ENCODE measurements at places on chromosomes 11 and 22. TPM values are rescaled to one million over a fixed set of nuclear protein-coding genes. Genes with fewer than 3 reads are reported as not detected.

Gene CD81
- total RNA-seq, result 390 TPM

Gene TSGA10IP
- not detected for total RNA-seq

Gene ANO3
- total RNA-seq, result 0.23 TPM

Gene ELMOD1
- 2.8 TPM for total RNA-seq

Gene OR8G5
- total RNA-seq, result not detected

Gene TESMIN
- total RNA-seq, result 0.30 TPM

Gene ANGPTL5
- total RNA-seq, result not detected

Gene SYT12
- 0.14 TPM for total RNA-seq

Gene KREMEN1
- total RNA-seq, result 3.4 TPM

Gene MRGPRE
- not detected for total RNA-seq

Gene SPDYC
- not detected for total RNA-seq

Gene ART1
- not detected for total RNA-seq

Gene FXYD2
- total RNA-seq, result not detected

Gene CNIH2
- total RNA-seq, result 0.37 TPM

Gene GPR83
- 0.09 TPM for total RNA-seq

Gene OR51A4
- not detected for total RNA-seq

Gene CD44
- 667 TPM for total RNA-seq

Gene SLC15A3
- total RNA-seq, result 4.0 TPM

Gene SF3B2
- total RNA-seq, result 113 TPM

Gene DLG2
- total RNA-seq, result 2.1 TPM

Gene APOA4
- total RNA-seq, result not detected

Gene MUC5AC
- total RNA-seq, result not detected

Gene ALDH3B1
- 34.4 TPM for total RNA-seq

Gene OR5P2
- total RNA-seq, result not detected

Gene SCGB1C1
- not detected for total RNA-seq

Gene OAF
- total RNA-seq, result 39.5 TPM

Gene ARL2
- 73.7 TPM for total RNA-seq

Gene IL10RA
- total RNA-seq, result 0.09 TPM

Gene LDHAL6A
- not detected for total RNA-seq

Gene CCDC157
- 1.5 TPM for total RNA-seq

Gene C11orf86
- total RNA-seq, result 0.30 TPM

Gene FOLR3
- total RNA-seq, result not detected

Gene C22orf42
- not detected for total RNA-seq

Gene SCGB1A1
- not detected for total RNA-seq

Gene APOA5
- total RNA-seq, result not detected

Gene PGA5
- total RNA-seq, result not detected

Gene DSCAML1
- not detected for total RNA-seq

Gene MPZL2
- 1.2 TPM for total RNA-seq

Gene ACCS
- 6.5 TPM for total RNA-seq

Gene SAA4
- not detected for total RNA-seq

Gene THY1
- total RNA-seq, result 713 TPM

Gene CYB5R3
- total RNA-seq, result 66.5 TPM

Gene TRIM51
- not detected for total RNA-seq

Gene IGSF22
- total RNA-seq, result not detected

Gene DBX1
- total RNA-seq, result not detected

Gene ADM2
- total RNA-seq, result 6.5 TPM

Gene UPK3A
- total RNA-seq, result not detected

Gene BARX2
- not detected for total RNA-seq

Gene C1QTNF4
- total RNA-seq, result 0.05 TPM

Gene CNTF
- total RNA-seq, result 3.1 TPM

Data from smooth muscle cell of the umbilical artery (primary cell).